ENCODE measurements at places on chromosomes 3 and 15.

DNA sequence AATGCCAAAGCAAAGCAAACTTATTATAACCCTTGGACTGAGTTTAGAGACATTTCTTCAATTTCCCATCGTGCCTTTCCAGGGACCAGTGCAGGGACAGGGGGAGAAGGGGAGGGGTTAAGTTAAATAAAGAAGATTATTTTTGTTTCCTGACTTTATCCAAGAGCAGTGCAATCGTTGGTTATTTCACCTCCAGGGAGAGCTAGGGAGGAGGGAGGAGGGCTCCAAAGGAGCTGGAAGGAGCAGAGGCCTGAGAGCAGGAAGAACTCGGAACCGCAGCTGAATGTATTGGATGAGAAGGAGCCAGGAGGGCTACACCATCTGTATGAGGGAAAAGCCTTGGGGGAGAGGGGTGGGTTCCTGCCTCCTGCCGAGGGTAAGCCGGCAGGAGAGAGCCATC, 20.7 kb downstream of the HAPLN3 start:
- no peak for DNase-seq

GRCh38 chr3:59367150-59367549, 317.3 kb upstream of the CFAP20DC start:
- no peak for DNase-seq

- DNase-seq: no peak
These were observed 600.6 kb downstream of the MAGI1 start for GRCh38 chr3:65438096-65438495.

GRCh38 chr3:6179761-6180160, 681.2 kb upstream of the GRM7 start:
- no peak for DNase-seq

DNA sequence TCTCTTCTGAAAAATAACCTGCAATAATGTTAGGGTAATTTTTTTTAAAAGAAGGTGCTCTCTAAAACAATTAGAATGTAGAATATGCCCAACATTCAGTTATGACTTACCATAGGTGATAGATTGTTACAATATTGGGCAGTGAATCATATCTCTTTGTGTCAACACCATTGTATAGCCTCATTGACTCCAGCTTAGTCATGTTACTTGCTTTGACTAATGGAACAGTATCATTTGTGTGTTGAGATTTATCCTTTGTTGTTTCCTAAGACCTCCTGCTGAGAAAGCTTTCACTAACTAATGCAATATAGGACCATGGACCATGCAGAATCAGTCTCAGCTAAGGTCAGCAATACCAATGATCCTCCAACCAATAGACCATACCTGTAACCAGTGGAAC, 1106.4 kb downstream of the SI start:
- DNase-seq: no peak

DNA sequence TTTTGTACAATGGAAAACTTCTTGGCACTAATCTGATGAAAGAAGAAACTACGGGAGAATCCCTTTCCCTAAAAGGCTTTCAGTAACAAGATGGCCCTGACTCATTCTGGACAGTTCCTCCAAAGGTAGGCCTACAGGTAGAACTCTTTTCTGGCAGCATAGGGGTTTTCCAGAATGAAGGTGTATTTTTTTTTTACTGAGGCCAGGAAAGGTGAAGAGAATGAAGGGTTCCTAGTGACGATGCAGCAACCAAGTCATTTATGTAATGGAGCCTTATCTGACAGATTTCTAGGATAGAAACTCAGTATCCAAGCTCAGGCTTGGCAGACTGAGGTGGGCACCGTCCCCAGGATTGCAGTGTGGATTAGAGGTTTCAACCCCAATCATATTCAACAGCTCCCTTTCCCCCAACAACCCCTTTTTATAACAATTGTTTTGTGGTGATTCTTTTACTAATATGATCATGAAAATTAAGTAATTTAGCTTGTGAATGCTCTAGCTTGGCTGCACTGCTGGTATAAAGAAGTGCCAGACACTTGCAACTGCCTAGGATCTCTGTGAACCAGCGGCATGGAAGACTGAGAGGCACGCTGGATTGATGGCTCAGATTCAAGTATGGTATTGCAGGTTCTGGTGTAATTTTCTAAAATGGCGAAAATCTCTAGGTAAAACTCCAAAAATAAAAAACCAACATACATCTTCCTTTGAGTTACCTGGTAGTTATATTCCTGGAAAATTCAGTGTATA, 8.7 kb upstream of the TRIM69 start:
- peak; percentile 66 for DNase-seq

GRCh38 chr3:158167737-158168557, 58.1 kb downstream of the RSRC1 start:
- DNase-seq: no peak

- no peak for DNase-seq
These were observed 70.5 kb upstream of the MAP4 start for GRCh38 chr3:48086705-48087104.

DNA sequence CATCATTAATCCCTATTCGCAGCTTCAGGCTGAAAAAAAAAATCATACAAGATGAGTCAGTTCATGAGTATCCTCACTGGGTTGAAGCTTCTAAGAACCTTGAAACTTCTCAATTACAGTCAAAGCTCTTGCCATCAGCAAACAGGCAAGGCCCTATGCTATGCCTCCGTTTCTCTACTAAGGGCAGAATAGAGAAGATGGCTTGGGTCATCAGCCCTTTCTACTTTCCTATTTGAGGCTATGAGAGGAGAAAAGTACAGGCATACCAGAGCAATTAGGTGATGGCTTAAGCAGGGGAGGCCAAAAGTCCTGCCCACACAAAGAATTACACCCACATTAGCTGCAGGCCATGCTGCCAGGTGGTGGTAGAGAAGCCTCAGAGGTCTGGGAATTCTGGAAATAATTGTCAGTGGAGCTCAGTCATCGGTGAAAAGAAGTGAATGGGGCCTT, 89.0 kb downstream of the MRPL46 start:
- no peak for DNase-seq

DNA sequence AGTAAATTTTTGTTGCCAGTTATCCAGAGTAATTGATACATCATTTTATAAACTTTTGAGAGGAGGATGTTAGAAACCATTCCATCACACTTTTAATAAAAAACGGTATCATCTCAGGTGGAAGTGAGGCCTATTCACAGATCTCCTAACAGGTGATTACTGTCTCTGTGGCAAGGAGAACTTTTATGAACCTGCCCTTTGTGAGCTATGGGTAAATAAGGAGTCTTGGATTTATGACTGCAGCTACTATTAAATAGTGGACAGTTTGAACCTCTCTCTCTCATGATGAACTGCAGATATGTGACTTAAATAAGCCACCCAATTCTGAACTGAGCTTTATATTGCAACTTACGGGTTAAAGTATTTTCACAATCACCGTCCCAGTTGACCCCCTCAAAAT, 45.7 kb downstream of the ZFAND6 start:
- no peak for DNase-seq

GRCh38 chr3:193574488-193575070, 18.4 kb upstream of the OPA1 start:
- DNase-seq: no peak

DNA sequence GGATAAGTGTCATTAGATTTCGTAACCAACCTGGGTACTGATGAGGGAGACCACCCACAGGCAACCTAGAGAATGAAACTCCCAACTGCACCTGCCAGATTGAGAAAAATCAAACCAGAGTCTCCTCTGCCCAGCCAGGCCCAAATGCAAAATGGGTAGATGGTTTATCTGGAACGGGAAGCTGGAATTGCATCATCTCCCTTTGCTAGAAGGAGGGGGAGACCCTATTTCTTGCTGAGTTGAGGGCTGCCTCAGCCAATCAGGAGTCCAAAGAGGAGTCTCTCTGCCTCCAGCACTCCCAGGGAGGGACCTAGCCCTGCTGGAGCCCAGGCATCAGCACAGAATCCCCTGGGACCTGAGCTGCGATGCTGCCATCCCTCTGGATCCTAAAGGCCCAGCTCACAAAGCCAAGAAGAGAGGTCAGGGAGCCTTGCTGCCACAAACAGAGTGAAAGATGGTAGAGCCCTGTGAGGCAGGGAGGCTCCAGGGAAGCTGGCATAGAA, 8.1 kb downstream of the RMDN3 start:
- DNase-seq: no peak

- DNase-seq: peak; percentile 30
These were observed at the start of gene SNX22 for GRCh38 chr15:64151727-64152506. SNX22 (plus strand) TSS chr15:64151731; CDS start chr15:64151776, 45 bp downstream.

DNA sequence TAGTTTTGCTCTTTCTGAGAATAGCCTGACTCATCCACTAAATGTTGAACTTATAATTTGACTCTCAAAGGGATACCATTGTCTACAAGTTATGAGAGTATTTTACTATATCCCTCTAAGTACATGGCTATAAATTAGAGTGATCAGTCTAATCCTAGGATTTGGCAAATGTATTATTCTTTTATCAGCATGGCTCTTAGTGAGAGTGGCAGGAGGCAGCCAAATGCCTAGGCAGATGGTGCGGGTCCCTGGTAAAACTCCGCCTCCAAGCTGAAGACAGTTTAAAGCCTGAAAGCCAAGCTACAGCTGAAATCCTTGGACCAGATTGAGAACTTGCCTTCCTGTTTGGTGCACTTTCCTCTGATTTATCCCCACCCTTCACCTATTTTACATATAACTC, 631.8 kb downstream of the SQOR start:
- no peak for DNase-seq

DNA sequence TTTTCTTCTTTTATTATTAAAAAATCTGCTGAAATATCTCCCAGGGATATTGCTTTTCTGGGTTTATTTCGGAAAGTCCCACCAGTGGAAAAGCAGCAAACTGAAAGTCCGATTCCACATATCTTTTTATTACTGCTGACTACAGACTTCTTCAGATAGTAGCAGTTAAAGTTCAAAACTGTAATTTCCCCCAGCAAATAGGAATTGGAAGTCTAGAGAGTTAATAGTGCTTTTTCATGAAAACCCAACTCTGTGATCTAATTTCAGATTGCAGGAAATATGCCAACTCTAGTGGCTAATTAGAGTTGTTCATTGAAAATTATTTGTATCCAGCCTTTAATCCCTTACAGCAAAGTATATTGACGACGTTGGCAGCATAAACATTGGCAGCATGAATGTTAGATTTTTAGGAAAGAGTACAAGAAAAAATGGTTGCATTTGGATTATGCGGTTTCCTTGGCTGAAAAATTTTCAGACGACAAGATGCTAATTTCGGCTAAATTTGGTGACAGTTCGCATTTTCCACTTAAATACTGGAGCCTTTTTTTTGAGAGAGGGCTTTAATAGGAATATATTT, 472.9 kb upstream of the CBLB start:
- DNase-seq: no peak

- DNase-seq: no peak
These were observed 11.9 kb upstream of the TMEM115 start for GRCh38 chr3:50371133-50371685.

DNA sequence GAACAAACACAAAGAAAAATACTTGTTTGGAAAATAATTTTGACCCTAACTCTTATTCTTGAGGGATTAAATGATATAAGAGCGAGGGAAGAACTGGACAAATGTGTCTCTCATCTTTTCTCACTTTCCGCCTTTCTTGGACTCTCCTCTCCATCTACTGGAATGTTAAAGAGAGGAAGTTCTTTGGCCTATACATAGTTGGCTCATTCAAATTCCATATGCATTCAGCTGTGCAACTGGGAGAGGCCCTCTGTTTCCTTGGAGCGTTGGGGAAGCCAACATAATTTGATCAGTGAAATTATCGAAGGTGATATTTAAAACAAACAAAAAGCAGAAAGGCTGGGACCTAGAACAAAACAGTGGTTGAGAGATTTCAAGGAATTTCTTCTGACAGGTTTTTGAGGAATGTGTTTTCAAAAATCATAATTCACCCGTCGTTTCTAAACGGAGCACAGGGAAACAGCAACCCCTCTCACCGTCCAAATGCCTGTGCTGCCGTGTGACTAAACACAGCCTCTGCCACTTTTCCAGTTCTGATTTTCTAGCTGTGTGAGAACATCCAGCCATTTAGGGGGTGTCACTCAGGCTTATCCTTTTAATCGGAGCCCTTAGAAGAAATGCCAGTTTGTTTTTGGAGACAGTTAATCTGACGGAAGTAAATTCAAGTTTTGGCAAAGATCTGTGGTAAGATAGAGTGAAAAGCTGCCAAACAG, 489.9 kb downstream of the SOX2 start:
- no peak for DNase-seq

GRCh38 chr3:145333931-145334330, 827.1 kb downstream of the PLOD2 start:
- DNase-seq: no peak

DNA sequence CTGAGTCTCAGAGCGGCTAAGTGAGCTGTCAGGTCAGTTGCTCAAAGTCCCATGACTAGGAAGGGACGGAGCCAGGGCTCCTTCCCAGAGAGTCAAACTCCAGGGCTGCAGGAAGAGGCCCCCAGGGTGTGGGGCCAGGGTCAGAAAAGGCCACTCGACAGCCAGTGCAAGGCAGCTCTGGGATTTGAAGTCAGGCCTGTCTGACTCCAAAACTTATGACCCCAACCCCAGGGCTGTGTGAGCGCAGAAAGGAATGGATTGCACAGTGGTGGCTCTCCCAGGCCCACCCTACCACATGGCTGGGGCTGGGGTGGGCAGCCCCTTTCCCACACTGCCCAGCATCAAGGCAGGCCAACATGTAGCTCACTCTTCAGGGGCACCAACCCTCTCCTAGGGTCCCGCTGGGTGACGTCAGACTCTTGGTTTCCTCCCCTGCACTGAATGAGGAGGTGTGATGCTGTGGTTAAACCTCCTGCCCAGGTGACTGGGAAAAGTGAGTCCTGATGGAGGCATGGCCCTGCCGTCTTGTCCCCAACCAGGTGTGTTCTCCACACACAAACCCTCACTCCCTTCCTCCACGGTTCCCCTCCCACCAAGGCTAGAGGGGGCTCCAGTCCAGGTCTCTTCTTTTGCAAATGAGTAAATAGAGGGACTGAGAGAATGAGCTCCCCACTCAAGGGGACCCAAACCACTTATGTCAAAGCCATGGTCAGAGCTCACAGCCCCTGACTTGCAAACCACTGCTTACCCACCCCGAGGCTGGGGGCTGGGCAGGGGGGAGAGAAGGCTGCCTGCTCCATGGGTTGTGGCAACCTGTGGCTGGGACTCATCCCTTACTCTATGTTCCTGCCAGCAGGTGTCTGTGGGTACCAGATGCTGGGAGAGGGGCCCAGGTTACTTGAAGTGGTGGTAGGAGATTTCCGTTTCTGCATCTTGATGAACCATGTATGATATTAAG, 23.8 kb upstream of the CORO2B start:
- DNase-seq: no peak

- peak; percentile 13 for DNase-seq
These were observed 87.5 kb downstream of the TBL1XR1 start for GRCh38 chr3:177109688-177110330.

DNA sequence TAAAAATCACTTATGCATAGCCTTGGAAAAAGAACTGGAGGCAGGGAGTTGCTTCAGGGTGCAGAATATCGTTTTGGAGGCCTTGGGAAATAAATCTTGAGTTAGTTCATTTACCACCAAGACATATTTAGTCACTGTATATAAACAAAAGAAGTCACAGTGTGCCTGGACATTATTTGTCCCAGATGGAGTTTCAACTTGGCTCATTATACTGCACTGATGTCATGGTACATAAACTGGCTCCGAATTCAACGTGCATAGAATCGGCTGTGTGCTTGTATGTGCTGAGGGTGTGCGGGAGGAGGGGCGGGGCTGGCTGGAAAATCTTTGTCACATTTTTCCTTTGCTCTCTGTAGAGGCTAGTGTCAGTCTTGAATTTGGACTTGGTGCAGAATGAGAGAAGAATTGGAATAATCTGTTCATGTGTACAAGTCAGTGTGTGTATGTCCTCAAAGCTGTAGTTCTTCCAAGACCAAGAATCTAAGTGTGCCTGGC, 86.6 kb downstream of the FNDC3B start:
- DNase-seq: no peak
